ENCODE measurements at places on chromosomes 2 and 18. TPM values are rescaled to one million over a fixed set of nuclear protein-coding genes. Genes with fewer than 3 reads are reported as not detected.

WDFY1 gene
- polyA plus RNA-seq, result 42.8 TPM

NYAP2 gene
- not detected for polyA plus RNA-seq

SS18 gene
- 142 TPM for polyA plus RNA-seq

DPP4 gene
- polyA plus RNA-seq, result 0.24 TPM

CLASP1 gene
- 9.7 TPM for polyA plus RNA-seq

MEIS1 gene
- polyA plus RNA-seq, result 2.0 TPM

NT5C1B gene
- not detected for polyA plus RNA-seq

BUB1 gene
- polyA plus RNA-seq, result 34.0 TPM

SAG gene
- polyA plus RNA-seq, result not detected

POTEC gene
- not detected for polyA plus RNA-seq

D2HGDH gene
- 8.2 TPM for polyA plus RNA-seq

FLACC1 gene
- polyA plus RNA-seq, result 0.12 TPM

CNNM4 gene
- polyA plus RNA-seq, result 7.8 TPM

MC2R gene
- not detected for polyA plus RNA-seq

NAT8 gene
- polyA plus RNA-seq, result not detected

FAM161A gene
- polyA plus RNA-seq, result 0.46 TPM

ALPI gene
- polyA plus RNA-seq, result not detected

POMC gene
- polyA plus RNA-seq, result not detected

SLC9A4 gene
- not detected for polyA plus RNA-seq

ACTG2 gene
- 1.0 TPM for polyA plus RNA-seq

POTEI gene
- 0.01 TPM for polyA plus RNA-seq

PPP1R7 gene
- 85.6 TPM for polyA plus RNA-seq

C2orf15 gene
- polyA plus RNA-seq, result 0.82 TPM

EHD3 gene
- 12.3 TPM for polyA plus RNA-seq

TLX2 gene
- 0.05 TPM for polyA plus RNA-seq

ZNF24 gene
- 9.8 TPM for polyA plus RNA-seq

BOLL gene
- polyA plus RNA-seq, result not detected

CCL20 gene
- 0.50 TPM for polyA plus RNA-seq

SLC11A1 gene
- 0.51 TPM for polyA plus RNA-seq

All from mammary epithelial cell (primary cell).